HepG2 (cell line): ENCODE measurements at places on chromosomes 5 and 9. TPM values are rescaled to one million over a fixed set of nuclear protein-coding genes. Genes with fewer than 3 reads are reported as not detected.
A peak's percentile ranks its signal among the peaks of the same experiment; 100 is the strongest.

GRCh38 chr9:15642369-15642962, 89.6 kb downstream of the CCDC171 start:
- DNase-seq = peak; percentile 50
- H3K4me1 ChIP-seq = peaks cover 11% of the 10 kb centered on the region
- no peaks in the 10 kb centered on the region for H3K36me3 ChIP-seq
- no peak overlapping the region for H3K27ac ChIP-seq
- no peak overlapping the region for H3K4me3 ChIP-seq

- no peak for DNase-seq
- peaks cover 3% of the 10 kb centered on the region; the same call in 1 of the 3 replicates for H3K27me3 ChIP-seq
- H3K4me3 ChIP-seq = no peak overlapping the region
- H3K4me1 ChIP-seq = peaks cover 47% of the 10 kb centered on the region
These were observed 3.3 kb downstream of the NACC2 start for GRCh38 chr9:136091582-136092352.

ARID3C gene
- not detected in 2 replicates for total RNA-seq

DNA sequence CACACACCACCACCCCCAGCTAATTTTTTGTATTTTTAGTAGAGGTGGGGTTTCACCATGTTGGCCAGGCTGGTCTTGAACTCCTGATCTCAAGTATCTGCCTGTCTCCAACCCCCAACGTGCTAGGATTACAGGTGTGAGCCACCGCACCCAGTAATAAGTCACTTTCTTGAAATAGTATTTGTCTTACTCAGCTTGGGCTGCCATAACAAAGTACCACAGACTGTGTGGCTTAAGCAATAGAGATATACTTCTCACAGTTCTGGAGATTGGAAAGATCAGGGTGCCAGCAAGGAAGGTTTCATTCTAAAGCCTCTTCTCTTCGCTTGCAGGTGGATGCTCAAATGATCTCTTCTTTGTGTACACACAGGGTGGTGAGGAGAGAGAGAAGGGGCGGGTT, 99.8 kb downstream of the ARRDC3 start:
- no peak for DNase-seq
- no peak overlapping the region for H3K4me3 ChIP-seq
- no peaks in the 10 kb centered on the region for H3K27me3 ChIP-seq
- H3K4me1 ChIP-seq = peaks cover 22% of the 10 kb centered on the region
- no peak overlapping the region for H3K27ac ChIP-seq

- H3K36me3 ChIP-seq = no peaks in the 10 kb centered on the region
- H3K4me3 ChIP-seq = peak overlapping the region; percentile 62
- peak overlapping the region; percentile 74 for H3K27ac ChIP-seq
- H3K4me1 ChIP-seq = peaks cover 67% of the 10 kb centered on the region
- H3K27me3 ChIP-seq = no peaks in the 10 kb centered on the region
- DNase-seq = peak; percentile 83
These were observed 107.9 kb upstream of the LARP1 start for GRCh38 chr5:154647114-154647760.

GRCh38 chr9:846852-847251, 5.4 kb downstream of the DMRT1 start:
- peaks cover 48% of the 10 kb centered on the region; the same call in 2 of the 3 replicates for H3K27me3 ChIP-seq
- H3K4me1 ChIP-seq = no peaks in the 10 kb centered on the region

DNA sequence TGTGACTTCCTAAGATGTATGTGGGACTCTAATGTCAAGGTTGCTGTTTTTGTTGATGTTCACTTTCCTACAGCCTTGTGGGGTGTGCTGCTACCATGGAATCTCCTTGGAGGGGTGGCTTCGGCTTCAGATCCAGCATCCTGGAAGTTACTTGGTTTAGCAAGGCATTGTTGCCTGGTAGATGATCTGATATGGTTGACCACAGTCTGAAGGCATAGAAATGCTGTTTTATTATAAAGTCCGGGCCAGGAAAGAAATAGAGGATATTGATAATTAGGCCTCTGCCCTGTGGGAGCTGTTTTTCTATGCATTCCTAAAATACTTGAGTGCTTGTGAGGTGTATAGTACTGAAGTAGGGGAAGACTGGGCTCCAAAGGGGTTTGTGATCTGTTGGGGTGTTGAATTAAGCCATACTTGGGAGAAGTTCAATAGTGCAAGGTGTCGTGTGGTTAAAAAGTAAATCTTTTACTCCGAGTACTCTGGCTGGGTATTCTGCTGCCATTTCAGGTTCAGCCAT, 27.3 kb upstream of the CREBRF start:
- peaks cover 20% of the 10 kb centered on the region for H3K4me1 ChIP-seq
- no peak for DNase-seq
- H3K27ac ChIP-seq = no peak overlapping the region
- H3K4me3 ChIP-seq = no peak overlapping the region
- peaks cover 4% of the 10 kb centered on the region; the same call in 1 of the 2 replicates for H3K36me3 ChIP-seq

DNA sequence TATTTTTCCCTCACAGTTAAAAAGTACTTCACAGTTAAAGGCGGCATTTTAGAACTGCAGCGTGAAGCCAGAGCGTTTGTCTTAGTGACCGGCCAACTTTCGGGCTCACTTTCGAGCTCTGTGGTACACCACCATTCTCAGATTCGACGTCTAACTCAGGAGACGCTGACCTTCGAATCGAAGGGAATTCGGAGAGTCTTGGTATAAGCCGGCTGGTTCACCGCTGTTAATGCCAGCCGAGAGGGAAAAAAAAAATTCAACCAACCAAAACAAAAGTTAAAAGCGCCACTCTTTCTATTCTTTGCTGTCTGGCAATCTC, 544 bp upstream of the SNX24 start:
- no peak for DNase-seq
- peak overlapping the region; percentile 70 for H3K4me3 ChIP-seq
- H3K36me3 ChIP-seq = no peaks in the 10 kb centered on the region
- H3K4me1 ChIP-seq = peaks cover 52% of the 10 kb centered on the region
- peak overlapping the region; percentile 96 for H3K27ac ChIP-seq

DNA sequence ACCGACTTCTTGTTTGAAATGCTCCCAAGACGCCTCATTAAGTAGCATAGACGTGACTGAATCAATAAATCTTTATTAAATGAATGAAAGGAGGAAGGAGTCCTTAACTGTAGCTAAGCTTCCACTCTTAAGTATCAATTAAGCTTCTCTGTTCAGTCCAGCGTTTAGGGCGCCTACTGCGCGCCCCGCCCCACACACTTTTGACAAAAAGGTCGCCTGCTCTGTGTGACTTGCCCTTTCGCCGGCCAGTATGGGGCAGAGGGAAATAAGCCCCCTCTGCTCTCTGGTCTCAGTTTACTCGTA, 662 bp upstream of the DOLPP1 start:
- H3K4me3 ChIP-seq = peak overlapping the region; percentile 64
- DNase-seq = no peak
- peaks cover 4% of the 10 kb centered on the region for H3K36me3 ChIP-seq
- no peaks in the 10 kb centered on the region for H3K27me3 ChIP-seq

DNA sequence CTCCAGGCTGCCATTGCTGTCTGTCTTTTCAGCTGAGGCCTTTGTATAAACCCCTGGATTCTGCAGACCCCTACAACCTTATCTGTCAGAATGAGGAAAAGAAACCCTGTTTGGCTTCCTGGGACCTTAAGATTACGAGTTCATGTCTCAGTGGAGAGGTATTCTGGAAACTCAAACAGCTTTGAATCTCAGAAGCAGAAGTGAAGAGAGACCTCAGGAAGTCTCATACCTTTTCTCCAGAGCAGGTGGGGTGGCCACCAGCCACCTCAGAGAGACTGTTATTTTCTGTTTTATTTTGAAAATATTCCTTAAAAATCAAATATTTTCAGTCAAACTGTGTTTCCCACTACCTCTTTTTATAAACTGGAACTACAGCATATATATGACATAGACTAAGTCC, 457.5 kb downstream of the TMEM232 start:
- H3K36me3 ChIP-seq = no peaks in the 10 kb centered on the region
- peaks cover 7% of the 10 kb centered on the region; the same call in 1 of the 2 replicates for H3K4me1 ChIP-seq
- no peak for DNase-seq

EGFLAM gene
- total RNA-seq = not detected in 2 replicates

GRCh38 chr5:173645437-173645807, 29.0 kb upstream of the BOD1 start:
- H3K36me3 ChIP-seq = no peaks in the 10 kb centered on the region
- no peak overlapping the region for H3K4me3 ChIP-seq
- no peak overlapping the region for H3K27ac ChIP-seq

GRCh38 chr5:145938776-145939539, 2.6 kb downstream of the SH3RF2 start:
- no peaks in the 10 kb centered on the region for H3K36me3 ChIP-seq
- no peak overlapping the region for H3K27ac ChIP-seq
- no peak for DNase-seq

DNA sequence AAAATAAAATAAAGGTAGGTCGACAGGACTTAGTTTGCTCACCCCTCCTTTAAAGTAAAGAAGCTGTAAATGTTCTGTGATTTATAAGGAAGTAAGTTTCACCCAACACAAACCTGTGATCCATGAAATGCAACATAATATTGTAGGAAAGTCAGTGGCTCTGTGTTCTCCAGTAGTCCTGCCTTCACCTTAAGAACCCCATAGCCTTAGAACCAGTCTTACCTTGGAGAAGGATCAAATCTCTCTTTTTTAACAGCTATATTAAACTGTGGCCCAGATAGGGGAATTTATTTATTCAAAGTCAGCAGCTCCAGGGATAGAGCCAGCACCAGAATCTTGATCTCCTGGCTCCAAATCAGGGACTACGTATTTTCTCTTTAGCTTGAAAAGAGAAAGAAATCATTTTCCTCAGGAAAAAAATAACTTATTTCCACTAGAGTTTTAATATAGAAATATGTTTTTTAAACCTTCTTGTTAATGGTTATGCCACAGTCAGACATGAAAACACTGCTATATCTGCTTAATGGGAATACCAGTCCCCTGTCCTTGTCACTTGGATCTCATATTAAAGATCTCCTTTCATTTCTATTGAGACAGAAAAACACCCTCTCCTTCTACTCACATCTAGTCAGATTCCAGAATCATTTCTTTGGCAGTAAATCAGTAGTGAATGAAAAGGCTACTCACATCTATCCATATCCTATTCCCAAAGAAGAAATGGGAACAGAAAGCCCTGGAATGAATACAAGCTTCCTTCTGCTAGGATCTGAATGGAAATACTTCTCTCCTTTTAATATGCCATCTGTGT, 269.2 kb upstream of the TNC start:
- no peak for DNase-seq
- no peak overlapping the region for H3K27ac ChIP-seq
- no peaks in the 10 kb centered on the region for H3K36me3 ChIP-seq
- no peak overlapping the region for H3K4me3 ChIP-seq
- H3K4me1 ChIP-seq = no peaks in the 10 kb centered on the region
- H3K27me3 ChIP-seq = no peaks in the 10 kb centered on the region

DNA sequence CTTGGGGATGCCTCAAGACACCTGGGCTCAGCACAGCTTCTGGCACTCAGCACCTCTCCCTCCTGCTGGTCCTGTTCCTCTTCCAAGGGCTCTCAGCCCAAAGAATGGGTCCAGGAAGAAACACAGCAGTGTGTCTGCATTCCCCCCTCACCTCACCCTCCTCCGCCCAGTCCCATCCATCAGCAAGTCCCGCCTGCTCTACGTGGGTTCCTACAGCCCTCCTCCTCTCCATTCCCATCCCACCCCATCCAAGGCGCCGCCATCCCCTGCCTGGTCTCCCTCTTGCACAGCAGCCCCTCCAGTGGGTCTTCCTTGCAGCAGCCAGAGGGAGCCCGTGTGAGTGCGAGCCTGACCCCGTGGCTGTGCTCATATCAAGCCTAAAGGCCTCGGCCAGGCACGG, 52.3 kb upstream of the RPL26L1 start:
- no peak overlapping the region for H3K4me3 ChIP-seq
- peaks cover 24% of the 10 kb centered on the region for H3K36me3 ChIP-seq
- no peaks in the 10 kb centered on the region for H3K27me3 ChIP-seq

- no peaks in the 10 kb centered on the region for H3K27me3 ChIP-seq
- no peak overlapping the region for H3K4me3 ChIP-seq
- no peaks in the 10 kb centered on the region for H3K4me1 ChIP-seq
- H3K36me3 ChIP-seq = no peaks in the 10 kb centered on the region
- no peak overlapping the region for H3K27ac ChIP-seq
- no peak for DNase-seq
These were observed 21.8 kb upstream of the RLN1 start for GRCh38 chr9:5361326-5362010.

DNA sequence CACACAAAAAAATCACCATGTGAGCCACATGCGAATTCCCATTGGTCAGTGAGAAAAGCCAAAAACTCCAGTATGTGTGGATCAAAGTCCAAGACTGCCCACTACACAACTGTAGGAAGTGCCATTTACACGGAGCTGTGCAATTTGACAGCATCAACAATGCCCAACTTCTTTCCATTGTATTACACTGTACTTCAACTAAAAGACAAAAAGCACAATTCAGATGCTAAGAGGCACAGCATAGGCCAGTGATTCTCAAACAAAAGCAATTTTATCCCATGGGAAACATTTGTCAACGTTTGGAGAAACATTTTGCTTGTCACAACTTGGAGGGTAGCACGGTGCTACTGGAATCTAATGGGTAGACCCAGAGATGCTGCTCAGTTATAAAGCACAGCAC, 39.8 kb downstream of the IARS1 start:
- peaks cover 8% of the 10 kb centered on the region for H3K4me1 ChIP-seq
- peaks cover 40% of the 10 kb centered on the region for H3K36me3 ChIP-seq
- H3K4me3 ChIP-seq = no peak overlapping the region
- H3K27me3 ChIP-seq = no peaks in the 10 kb centered on the region
- H3K27ac ChIP-seq = no peak overlapping the region
- DNase-seq = no peak

LIX1 gene
- not detected in 2 replicates for total RNA-seq

DNA sequence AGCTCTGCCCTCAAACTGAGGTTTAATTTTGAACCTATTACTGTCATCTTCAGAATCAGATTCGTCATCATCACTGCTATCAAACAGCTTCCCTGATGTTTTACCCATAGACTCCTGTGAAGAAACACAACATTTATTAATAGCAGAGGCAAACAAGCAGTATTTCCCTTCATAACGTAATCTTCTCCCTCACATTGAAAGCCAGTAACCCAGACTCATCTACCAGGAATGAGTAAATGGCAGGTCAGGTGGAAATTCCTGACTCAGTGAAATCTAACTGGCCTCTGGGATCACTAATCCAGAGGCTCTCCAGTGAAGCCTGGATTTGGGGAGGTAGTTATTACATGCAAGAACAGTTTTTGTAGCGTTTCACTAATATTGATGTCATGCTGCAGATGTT, 14.6 kb downstream of the NOL8 start:
- H3K36me3 ChIP-seq = peaks cover 19% of the 10 kb centered on the region
- H3K4me1 ChIP-seq = no peaks in the 10 kb centered on the region; the same call in 1 of the 2 replicates
- H3K27ac ChIP-seq = no peak overlapping the region
- no peaks in the 10 kb centered on the region for H3K27me3 ChIP-seq
- DNase-seq = no peak
- no peak overlapping the region for H3K4me3 ChIP-seq

DNA sequence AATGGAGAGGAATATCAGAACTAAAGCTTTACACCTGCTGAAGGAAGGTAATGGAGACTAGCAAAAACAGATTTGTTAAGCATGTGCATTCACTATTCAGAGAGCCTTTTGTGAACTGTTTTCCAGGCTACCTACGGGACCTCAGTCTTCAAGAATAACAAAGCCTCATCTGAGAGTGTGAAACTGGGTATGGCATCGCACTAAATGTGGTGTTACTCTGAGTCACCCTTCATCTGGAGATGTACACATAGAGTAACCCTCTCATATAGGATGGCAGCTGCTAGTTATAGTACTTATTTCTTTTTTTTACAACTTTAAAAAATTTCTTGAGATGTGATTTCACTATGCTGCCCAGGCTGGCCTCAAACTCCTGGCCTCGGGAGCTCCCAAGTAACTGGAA, 306.8 kb downstream of the ZNF608 start:
- no peak overlapping the region for H3K4me3 ChIP-seq
- no peaks in the 10 kb centered on the region for H3K27me3 ChIP-seq
- no peaks in the 10 kb centered on the region for H3K36me3 ChIP-seq
- no peak for DNase-seq

GLE1 gene
- total RNA-seq = 28.8 and 41.1 TPM in 2 replicates

GRCh38 chr5:136094189-136094912, 38.3 kb upstream of the SMAD5 start:
- DNase-seq = peak; percentile 88
- H3K4me3 ChIP-seq = 0 out of 2 replicates have a peak overlapping the region, but pooled peaks have one; percentile 1
- no peaks in the 10 kb centered on the region for H3K36me3 ChIP-seq
- H3K27ac ChIP-seq = peak overlapping the region; percentile 21

LCN10 gene
- 0.14 and 0.53 TPM in 2 replicates for total RNA-seq
